ENCODE measurements at places on chromosomes 4 and X. TPM values are rescaled to one million over a fixed set of nuclear protein-coding genes. Genes with fewer than 3 reads are reported as not detected.
A peak's percentile ranks its signal among the peaks of the same experiment; 100 is the strongest.

GRCh38 chr4:101265816-101266172 lies 81.5 kb downstream of the PPP3CA start:
- DNase-seq = no peak

The CCKAR gene
- not detected for total RNA-seq

The GLRA3 gene
- not detected for total RNA-seq

- DNase-seq = no peak
Measured at GRCh38 chr4:80173401-80173800, 23.9 kb upstream of the PRDM8 start.

The PLCXD1 gene
- 3.7 TPM for total RNA-seq

The CLNK gene
- 0.26 TPM for total RNA-seq

DNA sequence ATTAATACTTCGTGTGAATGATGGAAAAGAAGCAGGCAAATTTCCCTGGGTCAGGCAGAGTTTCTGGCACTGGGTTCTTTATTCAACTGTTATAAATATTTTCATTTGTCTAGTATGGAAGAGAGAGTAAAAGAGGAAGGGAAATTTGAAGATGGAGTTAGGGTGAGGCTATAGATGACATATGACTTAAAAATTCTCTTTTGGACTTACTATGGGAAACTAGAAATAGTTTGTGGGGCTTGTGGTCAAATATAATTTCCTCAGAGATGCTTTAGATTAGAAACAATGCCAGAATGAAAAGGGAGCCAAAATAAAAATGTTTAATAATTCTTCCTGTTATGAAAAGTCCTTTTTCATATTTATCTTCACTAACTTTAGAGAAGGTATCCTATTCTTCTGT lies 103.2 kb downstream of the GC start:
- no peak for DNase-seq

The DCAF4L1 gene
- total RNA-seq = 0.48 TPM

DNA sequence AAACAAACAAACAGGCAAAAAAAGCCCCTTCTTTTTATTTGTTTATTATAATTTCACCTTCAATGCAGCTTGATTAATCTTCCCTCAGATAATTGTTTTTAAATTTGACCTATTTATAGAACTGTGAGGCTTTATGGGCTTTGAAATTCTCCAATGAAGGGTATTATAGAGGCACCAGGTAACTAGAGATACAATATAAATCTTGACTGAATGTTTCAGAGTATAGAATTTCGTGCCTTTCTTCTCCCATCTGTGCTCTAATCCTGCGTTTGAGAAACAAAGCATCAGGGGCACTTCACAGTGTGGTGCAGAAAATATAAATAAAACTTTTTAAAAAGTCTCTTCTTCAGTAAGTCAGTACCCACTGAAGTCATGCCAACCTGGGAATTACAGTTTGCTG lies 120.9 kb downstream of the ANKRD50 start:
- DNase-seq = no peak

The EPHA5 gene
- total RNA-seq = 0.39 TPM

DNA sequence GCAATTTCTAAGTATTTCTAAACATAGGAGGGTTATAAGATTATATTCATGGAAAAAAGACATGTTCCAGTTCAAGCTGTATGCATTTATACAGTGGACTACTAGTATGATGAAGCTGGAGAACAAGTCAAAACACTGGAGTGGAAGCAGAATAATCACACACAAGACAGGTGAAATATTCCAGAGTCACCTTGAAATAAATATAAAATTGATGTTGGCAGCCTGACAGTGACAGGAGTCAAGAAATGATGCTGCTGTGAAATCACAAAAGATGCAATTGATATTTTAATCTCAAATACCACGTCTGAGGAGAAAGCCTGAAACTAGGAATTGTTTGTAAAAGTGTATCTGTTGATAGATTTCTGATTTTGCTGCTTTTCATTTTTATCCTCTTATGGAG lies 667.3 kb downstream of the IL1RAPL1 start:
- no peak for DNase-seq

The NEIL3 gene
- 0.39 TPM for total RNA-seq

- no peak for DNase-seq
Measured at GRCh38 chr4:84085986-84086385, 413.1 kb downstream of the NKX6-1 start.

GRCh38 chr4:6128221-6128850 lies 72.0 kb downstream of the JAKMIP1 start:
- peak; percentile 21 for DNase-seq

DNA sequence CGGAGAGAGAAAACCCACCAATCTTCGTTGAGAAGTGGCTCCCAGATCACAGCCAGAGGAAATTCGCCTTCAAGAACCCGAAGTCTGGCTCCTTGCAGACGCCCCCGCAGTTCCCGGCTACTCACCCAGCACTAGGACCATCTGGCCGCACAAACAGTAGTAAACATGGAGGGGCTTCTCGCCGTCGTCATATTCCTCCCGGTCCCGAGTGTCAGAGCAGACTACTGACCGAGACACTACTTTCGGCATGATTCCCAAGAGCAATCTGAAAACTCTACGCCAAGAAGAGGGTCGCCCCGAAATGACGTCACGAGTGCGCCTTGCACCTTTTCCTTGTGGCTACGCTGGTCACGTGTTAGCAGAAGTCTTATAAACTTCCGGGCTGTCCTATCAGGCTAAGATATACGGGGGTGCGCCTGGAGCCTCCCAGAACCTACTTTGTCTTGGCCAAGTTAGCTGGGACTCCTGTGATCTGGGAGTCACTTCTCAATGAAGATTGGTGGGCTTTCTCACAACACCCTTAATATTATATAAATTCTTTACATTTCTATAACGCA lies at the start of gene STEEP1:
Gene STEEP1, minus strand, starts transcription at position 303 of the 557 bp plus-strand sequence. Its CDS starts 54 bp downstream, at position 249.
- peak; percentile 93 for DNase-seq

DNA sequence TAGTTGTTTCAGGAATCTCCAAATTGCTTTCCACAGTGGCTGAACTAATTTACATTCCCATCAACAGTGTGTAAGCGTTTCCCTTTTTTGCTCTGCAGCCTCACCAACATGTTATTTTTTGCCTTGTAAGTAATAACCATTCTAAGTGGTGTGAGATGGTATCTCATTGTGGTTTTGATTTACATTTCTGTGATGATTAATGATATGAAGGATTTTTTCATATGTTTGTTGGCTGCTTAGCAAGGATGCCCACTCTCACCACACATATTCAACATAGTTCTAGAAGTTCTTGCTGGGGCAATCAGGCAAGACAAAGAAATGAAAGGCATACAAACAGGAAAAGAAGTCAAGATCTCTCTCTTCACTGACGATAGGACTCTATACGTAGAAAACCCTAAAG lies 472.4 kb downstream of the ZNF674 start:
- no peak for DNase-seq

DNA sequence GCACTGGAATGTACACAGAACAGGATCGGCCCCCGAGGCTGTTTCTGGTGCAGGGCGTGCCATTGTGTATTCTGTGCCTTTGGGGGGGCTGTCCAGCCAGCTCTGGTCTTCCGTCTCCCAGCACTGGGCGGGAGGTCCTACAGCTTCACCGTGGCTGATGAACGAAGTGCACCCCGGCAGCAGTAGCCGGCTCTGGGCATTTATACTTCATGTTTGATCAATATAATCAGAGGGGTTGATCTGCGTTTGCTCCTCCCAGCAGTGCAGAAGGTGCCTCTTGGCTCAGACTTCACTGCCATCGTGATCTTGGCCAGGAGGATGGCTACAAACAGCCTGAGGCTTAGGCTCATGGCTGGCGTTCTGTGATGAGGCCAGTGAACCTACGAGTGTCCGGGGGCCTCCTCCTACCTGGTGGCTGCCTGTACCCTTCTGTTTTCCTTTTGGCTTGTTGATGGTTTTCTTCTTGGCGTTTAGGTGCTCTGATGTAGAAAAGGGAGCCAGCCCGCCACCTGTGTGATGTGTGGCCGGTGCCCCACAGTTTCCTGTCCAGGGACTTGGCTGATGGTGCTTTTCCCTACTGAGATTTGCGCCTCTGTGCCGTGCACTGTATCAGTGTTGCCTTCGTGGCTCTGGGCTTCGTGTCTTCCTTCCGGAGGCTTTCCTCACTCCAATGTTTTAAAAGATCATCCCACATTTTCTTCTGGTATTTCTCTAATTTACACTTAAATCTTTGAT lies 31.2 kb upstream of the HGFAC start:
- peak; percentile 66 for DNase-seq

GRCh38 chr4:69093681-69094080 lies 2.6 kb upstream of the UGT2B7 start:
- no peak for DNase-seq

GRCh38 chrX:19867411-19867732 lies 20.0 kb downstream of the SH3KBP1 start:
- no peak for DNase-seq

The VCX gene
- total RNA-seq = not detected

The ART3 gene
- total RNA-seq = 0.81 TPM

The CFAP47 gene
- not detected for total RNA-seq

DNA sequence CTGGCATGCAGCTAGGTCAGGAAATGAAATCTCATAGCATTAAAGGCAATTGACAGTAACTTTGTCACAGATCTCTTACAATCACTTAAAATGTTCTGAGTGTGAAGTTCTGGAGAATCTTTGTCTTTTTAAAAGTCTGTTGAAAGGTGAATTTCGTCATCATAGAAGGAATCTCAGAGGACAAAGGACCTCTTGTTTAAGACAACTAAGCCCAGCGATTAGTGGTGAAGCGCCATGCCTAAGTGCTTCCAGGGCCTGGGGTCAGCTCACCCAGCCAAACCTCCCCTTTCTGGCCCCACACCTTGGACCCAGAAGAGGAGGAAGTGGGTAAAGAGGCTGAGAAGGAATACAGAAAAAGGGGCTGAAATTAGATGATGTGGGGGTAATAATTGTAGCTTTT lies 8.5 kb downstream of the FRMD7 start:
- no peak for DNase-seq

DNA sequence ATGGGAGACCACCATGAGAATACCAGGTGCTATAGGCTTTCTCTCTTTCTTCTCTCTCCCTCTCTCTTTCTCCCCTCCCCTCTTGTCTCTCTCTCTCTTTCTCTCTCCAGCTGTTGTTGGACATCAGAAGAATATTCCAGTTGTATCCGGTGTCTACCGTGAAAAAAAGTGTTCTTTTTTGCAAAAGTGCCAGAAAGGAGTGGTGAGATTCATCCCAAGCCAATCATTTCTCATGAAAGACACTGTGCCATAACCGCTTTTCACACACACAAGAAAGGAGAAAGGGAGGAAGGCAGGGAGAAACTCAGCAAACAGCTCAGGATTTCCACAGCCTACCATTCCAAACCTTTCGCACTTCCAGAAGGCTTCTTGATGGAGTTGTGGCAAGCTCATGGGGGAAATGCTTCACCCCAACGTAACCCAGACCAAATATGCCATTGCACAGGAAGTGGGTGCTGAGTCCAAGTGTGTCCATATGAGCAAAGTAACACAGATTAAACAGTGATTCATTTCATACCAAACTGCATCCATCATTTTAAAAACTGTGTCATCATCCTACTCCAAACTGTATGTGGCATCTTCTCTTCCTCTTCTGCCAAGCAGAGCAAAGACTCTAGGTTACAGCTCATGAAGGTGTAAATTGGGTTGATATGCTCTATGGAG lies 224.0 kb downstream of the APBB2 start:
- DNase-seq = no peak

GRCh38 chr4:184537269-184538022 lies 63.1 kb upstream of the IRF2 start:
- DNase-seq = peak; percentile 98

GRCh38 chr4:149521611-149522425 lies 293.8 kb downstream of the IQCM start:
- no peak for DNase-seq

DNA sequence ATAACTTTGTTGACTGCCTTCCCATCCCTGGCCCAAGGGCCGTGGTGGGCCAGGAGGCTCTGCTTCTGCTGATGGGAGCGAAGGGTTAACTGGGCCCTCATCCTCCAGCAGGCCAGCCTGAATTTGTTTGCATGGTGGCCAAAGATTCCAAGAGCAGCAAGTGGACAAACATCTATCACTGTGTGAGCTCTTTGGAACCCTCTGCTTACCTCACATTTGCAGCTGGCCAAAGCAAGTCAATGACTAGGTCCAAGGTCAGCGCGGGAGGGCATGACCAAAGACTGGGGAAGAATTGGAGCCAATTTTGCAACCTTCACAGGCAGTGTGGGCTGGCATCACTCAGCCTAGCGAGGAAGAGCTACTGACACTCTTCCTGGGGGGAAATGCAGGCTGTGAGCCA lies 67.8 kb upstream of the ATP6AP2 start:
- DNase-seq = no peak

All from aorta (tissue), 5 donors.